ENCODE measurements at places on chromosomes 11 and 22.

GRCh38 chr11:46063138-46063537, 58.1 kb downstream of the PHF21A start:
- no peak for DNase-seq

DNA sequence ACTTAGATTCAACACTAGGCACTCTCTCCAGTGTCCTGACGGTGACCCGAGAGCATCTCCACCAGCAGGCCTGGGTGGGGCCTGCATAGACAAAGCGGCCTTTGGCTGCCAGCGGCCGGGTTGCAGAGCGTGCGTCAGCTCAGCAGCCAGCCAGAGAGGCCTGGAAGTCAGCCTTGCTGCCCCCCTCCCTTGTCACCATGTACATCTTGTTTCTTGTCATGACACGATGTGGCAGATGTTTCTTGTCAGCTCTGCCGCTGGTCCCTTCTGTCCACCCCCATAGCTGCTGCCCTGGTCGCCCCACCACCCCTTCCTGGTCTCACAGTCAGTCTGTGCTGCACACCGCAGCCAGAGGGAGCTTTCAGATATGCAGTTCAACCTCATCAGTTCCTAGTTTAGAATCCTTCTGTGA, 33.1 kb upstream of the CBX7 start:
- DNase-seq, result no peak

DNA sequence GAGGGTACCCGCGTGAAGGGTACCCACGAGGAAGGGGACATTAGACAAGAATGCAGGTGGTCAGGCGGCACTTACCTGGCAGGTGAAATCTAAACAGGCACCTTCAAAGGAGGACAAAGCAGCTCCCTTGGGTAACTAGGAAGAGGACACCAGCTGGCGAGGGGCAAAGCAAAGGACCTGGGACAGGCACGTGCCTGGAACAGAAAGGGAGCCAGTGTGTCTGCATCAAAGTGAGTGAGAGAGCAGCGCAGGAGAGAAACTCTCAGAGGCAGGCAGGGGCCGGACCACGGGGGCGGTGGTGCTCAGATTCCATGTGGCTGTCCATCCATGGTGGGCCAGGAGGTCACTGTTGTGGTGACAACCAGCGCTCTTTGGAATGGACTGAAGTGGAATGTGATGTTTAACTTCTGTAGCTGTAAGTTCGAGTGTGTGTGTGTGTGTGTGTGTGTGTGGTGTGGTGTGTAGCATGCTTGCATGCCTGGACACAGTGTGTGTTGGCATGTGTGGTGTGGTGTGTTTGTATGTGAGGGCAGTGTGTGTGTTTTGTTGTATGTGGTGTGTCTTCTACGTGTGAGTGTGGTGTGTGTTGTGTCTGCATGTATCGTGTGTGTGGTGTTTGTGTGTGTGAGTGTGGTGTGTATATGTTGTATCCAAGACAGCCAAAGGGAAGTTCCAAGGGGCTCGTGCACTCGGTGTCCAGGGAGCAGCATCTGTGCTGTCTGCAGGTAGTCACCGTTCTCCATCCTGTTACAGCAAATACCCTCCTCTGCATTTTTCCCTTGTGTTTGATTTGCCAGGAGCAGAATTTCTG, 86.4 kb downstream of the CDKN1C start:
- DNase-seq, result peak; percentile 28

- no peak for DNase-seq
These were observed 55.3 kb upstream of the TEAD1 start for GRCh38 chr11:12618743-12619540.

- DNase-seq, result no peak
These were observed 89.7 kb downstream of the GAB2 start for GRCh38 chr11:78327945-78328344.

DNA sequence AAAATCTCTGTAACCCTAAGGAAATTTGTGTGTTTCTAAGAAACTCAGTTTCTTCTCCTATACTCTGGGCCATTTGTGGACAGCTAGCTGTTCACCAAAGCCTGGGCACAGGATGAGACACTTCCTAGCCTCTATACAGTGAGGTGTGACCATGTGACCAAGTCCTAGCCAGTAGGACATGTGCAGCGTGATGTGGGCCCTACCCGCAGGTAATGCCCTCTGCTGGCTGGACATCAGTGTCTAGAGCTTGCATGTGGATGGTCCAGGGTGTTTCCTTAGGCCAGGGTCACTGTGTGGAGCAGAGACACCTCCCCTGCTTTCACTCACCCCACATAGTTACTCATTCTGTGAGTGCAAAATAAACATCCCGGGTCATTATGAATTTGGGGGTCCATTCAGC, 100.5 kb downstream of the LARGE1 start:
- no peak for DNase-seq

- no peak for DNase-seq
These were observed 6.9 kb downstream of the DLG2 start for GRCh38 chr11:85620256-85620655.

DNA sequence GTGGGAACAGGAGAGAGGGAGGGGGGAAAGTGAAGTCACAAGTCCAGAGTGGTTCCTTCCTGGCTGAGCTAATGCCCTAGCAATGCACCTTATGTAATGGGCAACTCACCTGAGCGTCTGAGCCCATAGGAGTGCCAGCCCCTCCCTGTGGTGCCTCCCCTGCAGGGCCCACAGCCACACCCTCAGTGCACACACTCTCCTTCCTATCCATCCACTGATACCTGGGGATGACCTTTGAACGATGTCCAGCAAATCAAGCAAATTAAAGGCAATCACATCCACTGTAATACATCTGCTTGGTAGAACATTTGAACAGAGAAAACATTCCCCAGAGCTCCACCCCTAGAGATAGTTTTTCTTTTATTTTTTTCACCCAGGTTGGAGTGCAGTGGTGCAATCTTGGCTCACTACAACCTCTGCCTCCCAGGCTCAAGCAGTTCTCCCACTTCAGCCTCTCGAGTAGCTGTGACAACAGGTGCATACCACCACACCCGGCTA, 19.6 kb upstream of the MICAL2 start:
- DNase-seq, result no peak

DNA sequence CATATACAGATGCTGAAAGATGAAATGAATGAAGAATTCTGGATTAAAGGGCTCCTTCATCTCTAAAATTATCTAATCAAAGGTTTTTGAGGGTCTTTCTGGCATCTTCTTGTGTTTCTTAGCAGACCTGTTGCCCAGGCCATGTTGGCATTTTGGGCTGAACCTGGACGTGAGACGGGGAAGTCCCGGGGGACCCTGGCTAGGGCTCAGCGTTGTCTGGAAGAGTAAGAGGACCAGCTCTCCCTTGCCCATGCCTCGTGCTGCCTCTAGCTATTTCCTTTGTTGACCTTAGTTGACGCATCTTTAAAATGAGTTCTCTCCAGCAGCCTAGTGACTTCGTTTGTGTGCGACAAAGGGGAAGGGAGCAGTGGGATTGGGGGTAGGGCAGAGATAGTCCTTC, 152.2 kb downstream of the ST3GAL4 start:
- peak; percentile 15 for DNase-seq

DNA sequence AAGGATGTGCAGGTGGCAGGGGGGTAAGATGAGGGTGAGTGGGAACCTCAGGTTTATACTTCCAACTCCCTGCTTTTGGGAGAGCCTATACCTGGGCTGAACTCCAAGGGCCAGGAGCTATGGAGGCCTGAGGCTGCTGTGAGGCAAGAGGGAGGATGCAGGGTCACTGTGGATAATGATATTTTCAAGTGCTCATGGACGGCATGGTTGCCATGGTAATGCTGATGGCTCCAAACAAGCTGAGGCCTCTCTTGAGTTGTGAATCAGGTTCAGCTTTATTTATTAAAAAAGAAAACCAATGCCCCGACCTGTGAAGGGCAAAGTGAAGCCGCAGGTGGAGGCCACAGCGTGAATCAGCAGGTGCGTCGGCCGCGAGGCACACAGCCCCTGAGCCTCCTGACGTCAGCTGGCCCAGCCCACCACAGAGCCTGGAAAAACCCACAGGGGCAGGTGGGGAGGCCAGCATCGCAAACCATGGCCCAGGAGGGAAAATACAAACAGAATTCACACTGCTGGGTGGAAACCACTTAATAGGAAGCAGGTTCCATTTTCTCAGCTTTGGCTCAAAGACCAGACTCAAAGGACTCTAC, 17.4 kb upstream of the CREB3L1 start:
- DNase-seq, result no peak

Measured in right forelimb (tissue), 1 donor.